NCI-H2227 treated with DMSO at 0.1 percent for 48 hours (cell line): ENCODE measurements at places on chromosomes 2 and 18.
A peak's percentile ranks its signal among the peaks of the same experiment; 100 is the strongest.

DNA sequence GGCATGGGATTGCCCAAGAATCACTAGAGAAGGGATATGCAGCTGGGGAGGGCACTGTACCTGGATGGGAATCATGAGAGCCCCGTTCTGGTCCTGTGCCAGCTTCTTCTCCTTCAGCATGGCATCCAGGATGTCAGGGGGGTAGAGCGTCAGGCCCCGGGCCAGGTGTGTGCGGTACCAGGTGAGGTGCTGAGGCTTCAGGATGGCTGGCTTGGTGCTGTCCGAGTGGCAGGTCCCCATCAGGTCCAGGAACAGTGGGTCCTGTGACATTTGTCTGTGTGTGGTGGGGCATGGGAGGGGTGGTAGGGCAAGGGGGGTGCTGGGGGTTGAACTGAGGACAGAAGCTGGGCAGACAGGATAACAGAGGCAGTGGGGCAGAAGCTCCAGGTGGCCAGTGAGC is 13.2 kb downstream of the CFAP65 start:
- no peak for DNase-seq

DNA sequence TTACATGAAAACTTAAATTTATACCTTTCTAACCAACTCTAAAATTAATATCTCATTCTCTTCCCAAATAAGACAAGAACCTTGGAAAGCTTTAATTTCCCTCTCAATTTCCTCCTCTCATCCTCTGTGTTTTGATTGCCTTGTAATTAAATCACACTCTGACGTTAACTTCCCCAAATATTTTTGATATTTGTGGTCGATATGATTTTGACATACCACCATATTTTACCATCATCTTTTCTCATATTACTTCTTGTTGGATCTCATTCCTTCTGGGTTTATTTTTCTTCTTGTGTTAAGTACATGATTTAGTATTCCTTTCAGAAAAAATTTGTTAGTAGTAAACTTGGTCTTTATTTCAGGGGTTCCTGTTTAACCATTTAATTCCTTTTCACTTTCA is 69.6 kb downstream of the RDH14 start:
- no peak for DNase-seq

DNA sequence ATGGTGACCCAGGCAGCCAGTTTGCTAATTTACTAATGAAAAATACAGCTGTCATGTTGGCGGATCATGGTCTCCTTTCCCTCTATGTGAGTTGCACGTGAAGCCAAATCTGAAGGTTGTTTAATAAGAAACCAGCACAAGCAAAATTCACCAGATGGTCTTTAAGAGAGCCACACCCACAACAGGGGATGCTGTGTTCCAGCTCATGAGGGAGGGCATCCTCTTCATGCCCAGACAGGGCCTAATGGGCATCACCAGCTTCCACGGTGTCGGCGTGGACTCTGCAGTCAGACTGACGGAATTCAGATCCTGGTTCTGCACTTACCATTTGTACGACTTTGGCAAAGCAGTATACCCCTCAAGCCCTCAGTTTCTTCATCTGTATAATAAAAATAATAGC is 39.9 kb downstream of the TMEM247 start:
- no peak for DNase-seq

DNA sequence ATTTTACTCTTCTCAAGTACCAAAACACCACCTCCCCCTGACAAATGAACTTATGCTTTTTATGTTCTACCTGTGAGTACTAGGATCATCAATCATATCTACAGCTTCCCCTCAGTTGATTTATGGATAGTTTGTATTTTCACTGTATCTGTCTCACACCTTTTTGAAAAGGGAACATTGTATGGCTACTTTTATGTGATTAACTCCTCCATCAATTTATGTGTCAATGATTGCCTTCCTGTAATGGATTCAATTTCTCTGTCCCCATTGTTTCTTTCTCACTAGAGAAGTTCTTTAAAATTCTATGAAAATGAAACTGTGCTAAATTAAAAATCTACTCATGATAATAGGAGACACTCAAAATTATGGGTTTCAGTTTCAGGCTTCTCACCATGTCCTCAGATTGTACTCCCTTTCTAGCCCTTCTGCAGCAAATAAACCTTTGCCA is 935.0 kb downstream of the TRIB2 start:
- DNase-seq, result no peak

- no peak for DNase-seq
Observed at GRCh38 chr2:222033541-222033940, 265.3 kb downstream of the PAX3 start.

DNA sequence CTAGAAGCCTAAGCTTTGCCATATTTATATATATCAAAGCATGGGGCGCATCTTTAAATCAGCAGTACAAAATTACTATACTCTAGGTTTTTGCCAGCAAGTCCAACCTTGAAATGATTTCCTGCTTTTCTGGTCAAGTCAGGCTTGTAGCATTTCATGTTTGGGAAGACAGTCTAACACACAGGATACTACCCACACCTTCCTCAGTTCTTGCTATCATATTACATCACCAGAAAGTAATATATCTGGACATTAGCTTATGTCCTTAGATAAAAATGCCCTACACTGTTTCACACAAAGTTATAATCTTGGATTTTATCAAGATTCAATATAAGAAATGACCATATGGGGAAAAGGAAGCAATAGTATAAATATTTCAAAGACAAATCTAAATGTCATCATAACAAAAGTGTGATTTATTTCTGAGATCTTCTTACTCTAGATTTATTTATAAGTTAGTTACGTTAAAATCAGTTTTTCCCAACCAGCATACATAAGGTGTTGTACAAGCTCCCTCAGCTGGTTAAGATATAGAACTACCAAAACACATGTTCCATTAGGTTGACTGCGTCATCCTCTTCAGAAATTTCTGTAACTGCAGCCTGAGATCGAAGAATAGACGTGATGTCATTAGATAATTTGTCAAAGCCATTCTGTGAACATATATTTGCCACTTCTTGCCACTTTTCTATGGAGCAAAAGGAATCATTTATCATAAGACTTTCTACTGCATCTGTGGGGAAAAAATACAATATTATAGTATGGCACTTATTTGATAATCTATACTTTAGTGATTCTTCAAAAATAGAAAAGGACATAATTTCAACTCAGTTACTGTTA is 56.6 kb downstream of the CLHC1 start:
- DNase-seq, result peak; percentile 74

DNA sequence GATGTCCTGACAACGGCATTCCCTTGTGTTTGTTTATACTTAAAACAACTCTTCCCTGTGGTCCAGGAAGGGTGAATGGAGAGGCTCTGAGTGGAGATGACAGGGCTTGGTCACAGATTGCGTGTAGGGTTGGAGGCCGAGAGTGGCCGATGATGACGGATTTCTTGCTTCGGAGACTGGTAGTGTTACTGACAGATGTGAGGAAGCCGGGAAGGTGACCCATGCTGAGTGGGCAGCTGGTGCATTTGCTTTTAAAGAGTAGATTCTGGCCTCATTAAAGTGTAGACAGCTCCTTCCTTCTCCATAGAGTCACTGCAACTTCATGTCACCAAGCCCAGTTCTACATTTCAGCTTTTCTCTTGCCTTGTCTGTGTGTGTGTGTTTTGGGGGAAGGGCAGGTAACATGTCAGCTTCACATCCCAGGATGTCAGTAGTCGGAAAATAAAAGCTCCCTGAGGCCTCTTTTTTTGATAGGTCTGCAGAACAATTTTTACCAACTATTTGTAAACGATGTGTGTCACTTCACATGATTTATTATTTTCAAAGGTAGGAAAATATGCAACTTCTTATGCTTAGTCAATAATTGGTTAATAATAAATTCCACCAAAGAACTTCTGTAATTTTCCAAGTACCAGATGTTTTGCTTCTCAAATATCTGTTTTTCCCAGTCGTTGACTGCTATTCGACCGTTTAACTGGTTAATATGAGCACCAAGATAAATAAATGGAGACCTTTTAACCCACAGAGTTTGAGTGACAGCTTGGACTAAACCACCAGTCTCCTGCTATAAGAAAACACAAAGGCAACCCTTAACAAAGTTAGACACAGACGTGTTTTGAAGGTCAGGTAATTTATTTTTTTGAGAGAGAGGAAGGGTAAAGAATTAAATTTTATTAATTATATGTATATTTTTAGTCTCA is 436.9 kb downstream of the SLC4A3 start:
- no peak for DNase-seq

- DNase-seq, result no peak
Observed at GRCh38 chr2:222672068-222672401, 577 bp downstream of the MOGAT1 start.

DNA sequence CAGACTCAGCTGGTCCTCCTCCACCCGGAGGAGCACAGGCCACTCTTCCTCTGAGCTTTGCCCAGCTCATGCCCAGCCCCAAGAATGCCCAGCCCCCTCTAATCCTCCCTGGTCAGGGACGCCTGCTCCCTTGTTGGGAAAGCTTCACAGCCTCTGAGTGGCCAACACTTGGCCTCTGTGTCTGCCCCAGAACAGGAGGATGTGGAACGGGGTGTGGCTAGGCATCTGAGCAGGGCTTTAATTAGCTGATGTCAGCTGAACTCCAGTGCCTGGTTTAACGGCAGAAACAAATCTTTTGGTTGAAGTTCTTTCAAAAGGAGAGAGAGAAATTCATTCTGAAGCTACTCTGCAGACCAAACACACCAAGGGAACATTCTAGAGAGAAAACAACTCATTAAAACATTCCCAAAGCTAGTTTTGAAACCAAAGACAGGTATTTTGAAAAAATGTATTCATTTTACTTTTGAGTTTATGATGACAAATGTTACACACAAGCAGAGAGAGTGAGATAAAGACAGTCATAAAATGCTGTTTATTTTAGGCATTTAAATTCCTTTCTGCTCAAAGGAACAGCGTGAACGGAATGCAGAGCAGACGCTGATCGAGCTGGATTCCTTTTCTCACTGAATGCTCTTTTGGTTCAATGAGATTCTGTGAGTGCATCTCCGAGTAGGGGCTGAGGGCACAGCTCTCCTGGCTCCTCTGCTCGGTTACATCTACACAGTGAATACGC is 63.8 kb downstream of the RTP5 start:
- no peak for DNase-seq

DNA sequence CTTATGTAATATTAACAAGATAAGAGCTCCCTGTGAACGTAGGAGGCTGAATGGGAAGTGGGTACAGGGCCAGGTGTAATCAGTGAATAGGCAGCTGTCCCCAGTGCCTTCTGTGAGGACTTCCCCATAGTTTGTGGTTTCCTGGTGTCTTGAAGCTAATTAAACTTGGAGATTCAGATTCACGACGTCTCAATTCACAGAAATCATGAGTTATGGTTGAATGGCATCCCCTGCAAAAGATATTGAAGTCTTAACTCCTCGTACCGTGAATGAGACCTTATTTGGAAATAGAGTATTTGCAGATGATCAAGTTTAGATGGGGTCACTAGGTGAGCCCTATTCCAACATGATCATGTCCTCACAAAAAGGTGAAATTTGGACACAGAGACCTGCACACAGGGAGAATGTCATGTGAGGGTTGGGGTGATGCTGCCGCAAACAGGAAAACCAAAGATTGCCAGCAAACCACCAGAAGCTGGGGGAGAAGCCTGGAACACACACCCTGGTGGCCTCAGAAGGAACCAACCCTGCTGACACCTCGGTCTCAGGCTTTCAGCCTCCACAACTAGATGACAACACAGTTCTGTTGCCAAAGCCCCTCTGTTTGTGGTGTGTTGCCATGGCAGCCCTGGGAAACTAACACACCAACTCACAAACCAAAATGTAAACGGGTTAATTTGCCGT is 13.2 kb downstream of the ARL4C start:
- DNase-seq, result no peak

DNA sequence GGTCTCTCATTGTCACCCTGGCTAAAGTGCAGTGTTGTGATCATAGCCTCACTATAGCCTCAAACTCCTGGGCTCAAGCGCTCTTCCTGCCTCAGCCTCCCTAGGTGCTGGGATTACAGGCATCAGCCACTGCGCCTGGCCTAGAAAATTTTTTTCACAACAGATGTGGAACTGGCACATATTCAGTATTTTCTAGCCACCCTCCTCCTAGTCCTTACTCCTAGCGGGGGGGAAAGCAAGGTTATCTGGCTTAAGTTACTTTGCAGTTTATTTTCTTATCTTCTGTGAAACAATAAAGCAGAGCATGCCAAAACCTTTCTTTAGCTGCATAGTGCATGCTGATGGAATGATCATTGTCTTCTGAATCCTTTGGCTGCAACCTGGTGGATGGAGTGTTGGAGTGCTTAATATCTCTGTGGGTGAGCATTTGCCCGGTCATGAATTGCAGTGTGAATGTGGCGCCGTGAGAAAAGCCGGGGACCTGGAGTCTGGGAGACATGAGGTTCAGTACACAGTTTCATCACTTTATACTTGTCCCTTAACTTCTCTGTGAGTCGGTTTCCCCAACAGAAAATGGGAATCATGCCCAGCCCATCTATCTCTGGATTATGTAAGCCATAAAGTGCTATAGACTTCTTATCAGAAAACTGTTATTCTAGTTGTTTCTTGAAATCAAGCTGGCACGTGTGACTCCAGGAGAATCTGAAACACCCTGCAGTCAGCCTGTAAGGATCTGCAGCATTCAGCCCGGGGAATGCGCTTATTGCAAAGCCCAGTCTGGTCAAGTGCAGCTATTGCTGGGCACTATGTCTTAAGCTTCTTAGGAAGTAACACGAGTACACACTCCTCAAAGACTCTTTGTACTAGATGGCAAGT is 38.2 kb upstream of the MAP3K20 start:
- no peak for DNase-seq

DNA sequence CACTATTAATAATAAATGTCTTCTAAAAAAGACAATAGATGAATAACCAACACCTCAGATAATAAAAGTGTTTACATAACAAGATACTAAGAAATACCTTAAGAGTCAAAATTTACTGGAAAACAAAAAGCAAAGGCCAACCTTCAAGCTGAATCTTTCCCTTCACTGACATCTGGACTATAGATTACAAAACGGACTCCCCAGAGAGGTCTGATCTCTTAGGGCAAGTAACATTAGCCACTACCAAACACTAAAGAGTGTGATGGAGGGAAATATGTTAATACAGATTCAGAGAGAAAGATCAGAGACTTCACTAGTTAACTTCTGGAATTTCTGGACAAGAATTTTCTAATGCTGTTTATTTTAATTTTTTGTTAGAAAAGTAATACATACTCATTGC is 13.9 kb downstream of the CLASP1 start:
- no peak for DNase-seq

DNA sequence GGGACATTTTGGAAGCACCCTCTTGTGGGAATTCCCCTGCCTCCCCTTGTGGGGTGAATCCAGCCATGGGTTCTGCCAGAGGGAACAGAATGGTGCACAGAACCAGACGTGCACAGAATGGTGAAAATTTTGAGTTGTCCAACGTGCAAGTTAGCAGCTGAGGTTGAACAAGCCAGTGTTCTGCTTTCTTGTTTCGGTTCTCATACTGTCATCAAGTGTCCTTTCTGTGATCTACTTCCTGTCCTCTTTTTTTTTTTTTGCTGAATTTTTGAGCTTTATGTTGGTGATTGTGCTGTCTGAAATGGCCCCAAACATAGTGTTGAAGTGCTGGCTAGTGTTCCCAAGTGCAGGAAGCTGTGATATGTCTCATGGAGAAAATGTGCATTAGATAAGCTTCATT is 21.5 kb upstream of the REEP1 start:
- no peak for DNase-seq
